Panc1 (cell line): ENCODE measurements at places on chromosomes 4 and X. TPM values are rescaled to one million over a fixed set of nuclear protein-coding genes. Genes with fewer than 3 reads are reported as not detected.

ADGRG2 gene
- total RNA-seq, result 2.0 TPM

MAGEA8 gene
- not detected for total RNA-seq

KLB gene
- total RNA-seq, result not detected

LRP2BP gene
- total RNA-seq, result 0.33 TPM

S100G gene
- total RNA-seq, result not detected

DMP1 gene
- total RNA-seq, result not detected

AMOT gene
- total RNA-seq, result 4.0 TPM

- DNase-seq, result no peak
- no peaks in the 10 kb centered on the region for H3K27me3 ChIP-seq
- H3K27ac ChIP-seq, result no peak overlapping the region
- H3K4me1 ChIP-seq, result peaks cover 24% of the 10 kb centered on the region
- H3K4me3 ChIP-seq, result no peak overlapping the region
Measured at GRCh38 chr4:6277139-6277802, 7.6 kb downstream of the WFS1 start.

- no peak overlapping the region for H3K4me3 ChIP-seq
- peaks cover 42% of the 10 kb centered on the region for H3K4me1 ChIP-seq
- H3K36me3 ChIP-seq, result no peaks in the 10 kb centered on the region
- DNase-seq, result no peak
- H3K27ac ChIP-seq, result no peak overlapping the region; the same call in 1 of the 2 replicates
Measured at GRCh38 chrX:130083656-130084382, 26.5 kb downstream of the ELF4 start.

DNA sequence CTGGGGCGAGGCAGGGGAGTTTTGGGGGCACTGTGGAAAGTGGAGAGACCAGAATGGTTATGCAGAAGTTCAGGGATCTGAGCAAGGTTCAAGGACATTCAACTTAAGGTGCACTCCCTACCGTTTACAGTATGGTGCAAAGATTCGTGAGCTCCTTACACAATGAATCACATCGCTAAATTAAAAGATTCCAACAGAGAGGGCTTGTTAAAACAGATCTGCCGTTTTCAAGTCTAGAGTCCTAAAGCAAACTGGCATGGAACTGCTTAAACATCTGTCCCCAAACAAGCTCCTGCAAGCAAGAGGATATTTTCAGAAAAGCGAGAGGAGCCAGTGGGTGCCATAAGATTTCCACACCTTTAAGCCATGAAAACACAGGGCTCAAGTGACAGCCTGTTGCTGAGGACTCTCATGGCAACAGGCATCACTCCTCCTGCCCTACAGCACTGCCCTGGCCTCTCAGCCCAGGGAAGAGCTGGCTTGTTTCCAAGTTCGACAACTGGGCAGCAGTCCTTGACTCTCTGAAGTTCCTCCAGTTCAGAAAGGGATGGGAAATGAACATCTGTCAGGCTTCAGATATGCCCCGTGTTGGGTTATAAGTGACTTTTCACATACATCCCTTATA is 10.0 kb downstream of the FAM184B start:
- no peaks in the 10 kb centered on the region for H3K27me3 ChIP-seq
- no peak overlapping the region for H3K4me3 ChIP-seq
- no peaks in the 10 kb centered on the region for H3K36me3 ChIP-seq

GRCh38 chr4:20641976-20642375 is 58.3 kb upstream of the PACRGL start:
- H3K27ac ChIP-seq, result no peak overlapping the region
- no peaks in the 10 kb centered on the region for H3K4me1 ChIP-seq
- no peak for DNase-seq
- H3K4me3 ChIP-seq, result no peak overlapping the region

DNA sequence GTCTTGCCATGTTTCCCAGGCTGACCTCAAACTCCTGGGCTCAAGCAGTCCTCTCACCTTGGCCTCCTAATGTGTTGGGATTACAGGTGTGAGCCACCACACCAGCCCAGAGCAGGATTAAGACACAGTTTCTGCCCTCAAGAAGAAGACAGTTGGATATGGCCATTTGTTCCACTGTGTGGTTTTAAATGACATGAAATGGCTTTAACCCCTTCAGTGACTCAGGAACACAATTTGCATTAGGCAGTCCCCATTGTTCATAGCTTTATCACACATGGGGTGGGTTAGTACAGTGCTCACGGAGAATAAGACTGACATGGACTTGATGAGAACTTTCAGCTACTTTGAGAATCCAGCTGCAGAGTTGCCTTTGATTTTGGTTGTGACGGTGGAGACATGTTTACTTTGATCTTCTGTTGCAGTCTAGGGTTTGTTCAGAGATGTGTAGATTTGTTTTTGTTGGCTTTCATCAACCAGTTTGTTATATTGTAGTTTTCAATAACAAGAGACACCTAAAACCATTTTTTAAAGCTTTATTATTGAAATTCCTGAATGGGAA is 60.3 kb downstream of the ARX start:
- H3K27me3 ChIP-seq, result no peaks in the 10 kb centered on the region
- no peaks in the 10 kb centered on the region for H3K36me3 ChIP-seq

DNA sequence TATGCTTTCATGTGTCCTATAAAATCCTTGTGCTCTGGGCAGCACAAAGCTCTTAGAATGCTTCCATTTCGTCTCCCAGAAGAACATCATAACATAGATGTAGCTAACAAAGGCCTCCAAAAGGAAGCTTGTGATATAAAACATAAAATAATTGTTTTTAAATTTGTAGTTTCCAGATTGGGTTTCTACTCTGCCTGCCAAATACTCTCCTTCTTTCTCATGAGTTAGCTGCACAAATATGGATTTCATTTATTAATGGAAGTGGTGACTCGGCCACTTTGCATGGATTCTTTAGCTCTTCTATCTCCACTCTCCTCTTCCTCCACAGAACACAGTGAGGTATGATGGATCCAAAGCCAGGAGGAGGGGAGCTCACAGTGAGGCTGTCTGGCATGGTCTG is 265.4 kb downstream of the COL25A1 start:
- H3K4me3 ChIP-seq, result no peak overlapping the region
- no peaks in the 10 kb centered on the region for H3K36me3 ChIP-seq
- no peak overlapping the region for H3K27ac ChIP-seq
- no peak for DNase-seq
- H3K27me3 ChIP-seq, result no peaks in the 10 kb centered on the region
- H3K4me1 ChIP-seq, result no peaks in the 10 kb centered on the region
